ENCODE measurements at places on chromosomes 2 and 18. TPM values are rescaled to one million over a fixed set of nuclear protein-coding genes. Genes with fewer than 3 reads are reported as not detected.

GRCh38 chr2:224449212-224450147, 47.6 kb upstream of the FAM124B start:
- no peak overlapping the region for H3K27ac ChIP-seq
- DNase-seq: no peak
- no peak overlapping the region for H3K4me3 ChIP-seq

GRCh38 chr2:203683932-203684556, 22.4 kb upstream of the CD28 start:
- no peaks in the 10 kb centered on the region for H3K27me3 ChIP-seq
- no peak overlapping the region for H3K4me3 ChIP-seq
- peaks cover 76% of the 10 kb centered on the region for H3K4me1 ChIP-seq
- DNase-seq: peak; percentile 51

DNA sequence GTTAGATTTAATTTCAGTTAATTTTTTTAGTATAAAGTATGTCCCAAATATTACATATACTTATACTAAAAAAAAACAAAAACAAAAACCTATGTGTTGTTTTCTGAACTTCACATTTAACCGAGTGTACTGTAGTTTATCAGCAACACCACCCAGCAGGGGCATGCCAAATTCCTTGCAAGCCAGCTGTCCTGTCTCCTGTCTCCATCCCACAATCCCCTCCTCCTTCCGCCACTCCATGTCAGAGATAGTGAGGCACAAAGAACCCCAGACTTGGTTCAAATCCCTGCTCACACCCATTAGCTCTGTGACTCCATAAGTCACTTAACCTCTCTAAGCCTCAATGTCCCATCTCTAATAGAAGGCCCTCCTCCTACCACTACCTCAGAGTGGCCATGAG, 9.4 kb downstream of the CHST10 start:
- no peak for DNase-seq
- peaks cover 31% of the 10 kb centered on the region for H3K36me3 ChIP-seq
- H3K4me3 ChIP-seq: no peak overlapping the region
- no peak overlapping the region for H3K27ac ChIP-seq
- H3K4me1 ChIP-seq: no peaks in the 10 kb centered on the region

The IL36A gene
- total RNA-seq: not detected
